ENCODE measurements at places on chromosomes 11 and 22.

- DNase-seq = no peak
Measured at GRCh38 chr22:50218996-50219727, 18.4 kb downstream of the SELENOO start.

DNA sequence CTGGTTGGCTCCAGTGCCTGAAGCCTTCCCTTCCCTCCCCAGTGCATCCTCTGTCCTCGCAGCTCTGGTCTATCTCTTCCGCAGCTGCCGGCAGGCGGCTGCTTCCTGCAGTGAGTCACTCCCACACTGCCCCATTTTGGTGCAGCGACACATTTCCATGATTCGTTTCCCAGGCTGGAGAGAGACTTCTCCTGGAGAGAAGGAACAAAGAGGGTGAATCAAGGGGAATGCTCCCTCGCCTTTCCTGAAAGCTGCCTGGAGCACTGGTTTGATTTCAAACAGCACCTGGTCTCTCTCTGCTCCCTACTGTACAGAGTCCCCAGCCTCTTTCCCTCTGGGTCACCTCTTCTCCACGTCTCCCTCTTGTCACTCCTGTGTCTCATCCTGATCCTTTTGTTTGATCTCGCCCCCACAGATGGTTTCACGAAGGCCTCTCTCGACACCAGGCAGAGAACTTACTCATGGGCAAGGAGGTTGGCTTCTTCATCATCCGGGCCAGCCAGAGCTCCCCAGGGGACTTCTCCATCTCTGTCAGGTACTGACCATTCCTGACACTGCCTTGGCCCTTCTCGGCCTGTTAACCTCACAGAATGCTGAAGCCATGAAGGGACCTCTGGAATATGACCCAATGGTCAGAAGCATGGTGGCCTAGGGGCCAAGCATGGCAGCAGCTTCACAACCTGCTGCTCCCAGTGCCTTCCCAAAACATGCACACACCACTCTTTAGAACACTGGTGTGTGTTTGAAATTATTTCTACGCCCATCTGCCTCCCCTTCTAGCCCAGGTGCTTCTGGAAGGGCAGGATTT lies at the start of gene TMA7B:
Gene TMA7B (plus strand): TSS at position 758 of the 808 bp plus-strand sequence. CDS start 3,978 bp downstream, outside the sequence.
- DNase-seq = no peak

- DNase-seq = no peak
Measured at GRCh38 chr22:28783786-28784671, 11.5 kb downstream of the CCDC117 start.

DNA sequence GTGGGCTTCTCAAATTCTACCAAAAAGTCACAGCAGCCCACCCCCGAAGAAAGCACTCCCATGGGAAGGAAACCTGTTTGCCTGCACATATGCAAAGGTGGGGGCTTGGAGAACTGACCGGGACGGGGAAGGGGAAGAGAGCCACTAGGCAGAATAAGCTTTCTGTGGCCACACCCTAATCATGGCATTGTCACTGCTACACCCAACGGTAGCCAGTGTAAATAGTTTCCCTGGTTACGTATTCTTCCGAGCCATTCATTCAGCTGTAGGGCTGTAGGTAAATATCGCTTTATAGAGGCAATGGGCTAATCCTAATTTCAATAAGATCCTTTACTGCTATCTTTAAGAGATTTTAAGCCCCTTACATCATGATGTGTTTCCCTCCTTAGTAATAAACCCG lies 61.7 kb downstream of the PRDM11 start:
- DNase-seq = no peak

DNA sequence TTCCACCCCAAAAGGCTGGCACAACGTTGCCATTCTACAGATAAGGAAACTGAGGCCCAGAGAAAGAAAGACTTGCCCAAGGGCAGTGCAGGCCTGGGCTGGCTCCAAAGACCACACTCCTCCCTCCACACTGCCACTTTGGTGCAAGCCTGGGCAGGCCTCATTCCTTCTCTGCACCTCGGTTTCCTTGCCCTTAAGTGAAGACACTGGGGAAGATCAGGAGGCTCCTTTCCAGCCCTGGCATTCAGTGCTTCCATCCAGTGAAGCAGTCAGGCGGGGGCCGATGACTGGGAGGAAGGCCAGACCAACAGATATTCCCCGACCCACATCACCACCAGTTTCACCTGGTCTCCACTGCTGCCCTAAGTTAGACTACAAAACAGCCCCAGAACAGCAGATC lies 18.3 kb upstream of the TCF20 start:
- DNase-seq = no peak

DNA sequence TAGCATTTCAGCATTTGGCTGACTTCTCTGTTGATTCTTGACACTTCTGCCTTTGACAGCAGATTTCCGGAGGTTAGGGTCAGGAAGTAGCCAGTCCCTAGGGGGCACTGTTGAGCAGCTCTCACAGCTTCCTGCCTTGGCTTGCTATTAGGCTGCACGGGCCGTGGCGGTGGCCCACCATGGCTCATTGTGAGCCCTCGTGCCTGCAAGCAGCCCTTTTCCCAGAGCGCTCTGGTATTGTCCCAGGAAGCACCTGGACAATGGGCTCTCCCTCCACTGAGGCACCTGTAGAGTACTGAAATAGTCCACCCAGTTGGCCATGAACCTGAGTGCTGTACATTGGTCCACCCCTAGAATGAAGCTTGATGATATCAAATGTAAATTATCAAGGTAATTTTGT lies 100.2 kb upstream of the GAL start:
- peak; percentile 19 for DNase-seq

DNA sequence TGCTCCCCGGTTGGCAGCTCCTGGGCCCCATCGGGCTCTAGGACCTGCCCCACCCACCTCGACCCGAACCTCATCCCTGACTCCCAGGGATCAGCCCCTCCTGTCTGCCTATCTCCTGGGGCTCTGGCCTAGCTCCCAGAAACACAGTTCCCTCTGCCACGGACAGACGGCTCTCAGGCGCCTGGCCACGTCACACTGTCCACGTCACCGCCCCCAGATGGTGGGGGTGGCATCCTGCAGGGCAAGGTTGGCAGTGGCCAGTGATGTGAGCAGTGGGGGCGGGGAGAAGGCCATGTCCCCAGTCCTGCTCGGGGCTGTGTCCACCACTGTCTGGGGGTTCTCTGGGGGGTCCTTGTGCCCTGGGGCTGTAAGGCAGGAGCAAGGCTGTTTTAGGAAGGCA lies 29.2 kb downstream of the SYT7 start:
- no peak for DNase-seq

DNA sequence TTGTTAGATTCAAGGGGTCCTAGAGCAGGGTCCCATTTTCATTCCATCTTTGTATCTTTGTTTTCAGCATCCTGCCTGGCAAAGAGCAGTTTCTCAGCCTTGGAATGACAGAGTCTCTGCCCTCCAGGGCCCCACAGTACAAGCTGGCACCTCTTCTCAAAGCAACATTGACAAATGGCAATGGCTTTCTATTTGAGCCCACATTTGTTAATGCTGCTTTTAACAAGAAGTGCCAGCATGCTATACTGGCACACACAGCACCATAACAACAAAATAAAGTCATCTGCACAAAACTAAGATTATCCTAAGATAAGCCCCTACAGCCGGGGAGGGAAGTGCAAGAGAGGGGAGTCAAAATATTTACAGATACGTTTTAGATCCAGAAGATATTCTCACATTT lies 309.7 kb upstream of the C11orf87 start:
- no peak for DNase-seq

DNA sequence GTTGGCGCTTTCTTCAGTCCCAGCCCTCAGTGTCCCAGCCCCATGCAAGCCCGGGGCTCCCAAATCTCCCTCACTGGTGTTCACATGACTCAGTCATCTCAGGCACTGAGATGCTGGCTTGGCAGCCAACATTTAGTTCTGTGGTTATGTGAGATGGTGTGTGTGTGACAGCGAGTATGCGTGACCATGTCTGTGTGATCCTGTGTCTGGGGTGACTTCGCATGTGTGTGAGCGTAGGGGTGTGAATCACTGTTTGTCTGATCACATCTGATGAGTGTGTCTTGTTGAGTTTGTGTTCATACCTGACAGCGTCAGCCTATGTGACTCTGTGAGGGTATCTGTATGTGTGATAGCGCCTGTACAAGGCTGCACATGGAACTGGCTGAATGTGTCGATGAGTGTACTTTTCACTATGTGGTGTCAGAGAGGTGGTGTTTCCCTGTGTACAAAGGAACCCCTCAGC lies 16.2 kb downstream of the CREB3L1 start:
- no peak for DNase-seq

GRCh38 chr11:19963697-19964387 lies 196.4 kb downstream of the DBX1 start:
- no peak for DNase-seq

- no peak for DNase-seq
Measured at GRCh38 chr11:95443386-95443785, 212.4 kb upstream of the SESN3 start.

GRCh38 chr11:35276396-35277145 lies 137.6 kb downstream of the CD44 start:
- DNase-seq = no peak

GRCh38 chr11:64146036-64146955 lies 19.6 kb downstream of the MACROD1 start:
- peak; percentile 35 for DNase-seq

DNA sequence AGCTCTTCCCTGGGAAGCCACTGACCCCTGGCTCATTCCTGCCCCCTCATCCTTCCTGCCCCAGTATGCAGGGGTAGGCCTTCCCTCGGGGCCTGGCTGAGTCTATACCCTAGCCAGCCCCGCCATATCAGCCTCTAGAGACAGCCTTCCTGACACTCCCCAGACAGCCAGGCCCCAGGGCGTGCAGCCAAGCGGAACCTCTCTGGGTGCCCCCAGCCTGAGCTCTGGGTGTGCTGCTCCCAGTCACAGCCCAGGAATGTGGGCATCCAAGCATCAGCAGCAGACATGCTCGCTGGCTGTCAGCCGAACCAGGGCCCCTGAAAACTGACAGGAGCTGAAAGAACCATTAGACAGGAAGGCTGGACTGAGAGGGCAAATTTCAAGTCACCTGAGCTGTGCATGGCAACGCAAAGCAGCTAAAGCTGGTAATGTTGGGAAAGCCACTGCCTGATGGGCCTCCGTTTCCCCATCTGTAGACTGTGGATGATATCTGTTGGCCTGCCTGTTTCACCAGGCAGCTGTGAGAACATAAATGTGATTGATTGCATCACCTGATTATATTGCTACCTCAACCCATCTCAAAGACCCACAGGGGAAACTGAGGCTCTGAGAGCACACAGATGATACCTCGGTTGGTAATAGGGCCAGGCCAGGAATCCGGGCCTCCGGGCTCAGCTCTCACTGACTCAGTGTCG lies 93.2 kb downstream of the LRRC32 start:
- no peak for DNase-seq

- no peak for DNase-seq
Measured at GRCh38 chr22:19213001-19213400, 34.5 kb upstream of the SLC25A1 start.

DNA sequence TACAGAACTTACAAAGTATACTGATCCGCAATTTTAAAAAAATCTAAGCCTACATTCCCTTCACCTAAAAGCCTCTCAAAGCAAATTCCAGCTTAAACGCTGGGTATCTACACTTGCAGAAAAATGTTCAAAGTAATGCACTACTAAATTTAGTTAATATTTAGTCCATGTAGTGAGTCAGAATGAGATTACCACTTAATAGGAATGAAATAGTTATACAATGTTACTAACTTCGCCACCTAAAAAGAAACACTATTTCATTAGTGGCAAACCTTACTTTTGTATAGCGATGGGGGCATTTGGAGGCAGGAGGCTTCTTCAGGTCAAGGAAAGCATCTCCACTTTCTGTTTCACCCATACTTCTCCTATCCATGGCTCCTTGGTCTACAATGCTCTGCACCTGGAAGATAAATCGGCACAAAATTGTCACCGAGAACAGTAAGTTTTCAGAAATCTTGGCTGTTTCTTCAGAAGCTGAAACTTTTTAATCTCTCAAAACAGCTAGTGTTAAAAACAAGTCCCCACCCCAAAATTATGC lies 1.2 kb downstream of the EIF4ENIF1 start:
- DNase-seq = no peak

DNA sequence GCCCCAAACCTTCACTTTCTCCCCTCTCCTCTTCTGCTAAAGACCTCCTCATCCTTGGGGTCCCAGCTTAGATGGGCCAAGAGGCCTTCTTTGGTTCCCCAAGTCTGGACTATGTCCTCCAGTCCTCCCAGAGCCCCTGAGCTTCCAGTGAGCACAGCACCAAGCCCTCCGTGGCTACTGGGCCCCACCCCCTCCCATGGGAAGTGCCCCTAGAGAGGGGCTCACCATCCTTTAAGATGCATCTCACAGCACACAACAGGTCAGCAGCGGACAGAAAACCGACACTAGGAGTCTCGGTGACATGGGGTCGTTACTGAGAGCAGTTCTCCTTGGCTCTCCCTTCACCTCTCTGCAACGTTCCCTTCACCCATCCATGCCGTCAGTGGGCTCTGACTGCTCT lies 2.7 kb downstream of the LRRC32 start:
- DNase-seq = no peak

DNA sequence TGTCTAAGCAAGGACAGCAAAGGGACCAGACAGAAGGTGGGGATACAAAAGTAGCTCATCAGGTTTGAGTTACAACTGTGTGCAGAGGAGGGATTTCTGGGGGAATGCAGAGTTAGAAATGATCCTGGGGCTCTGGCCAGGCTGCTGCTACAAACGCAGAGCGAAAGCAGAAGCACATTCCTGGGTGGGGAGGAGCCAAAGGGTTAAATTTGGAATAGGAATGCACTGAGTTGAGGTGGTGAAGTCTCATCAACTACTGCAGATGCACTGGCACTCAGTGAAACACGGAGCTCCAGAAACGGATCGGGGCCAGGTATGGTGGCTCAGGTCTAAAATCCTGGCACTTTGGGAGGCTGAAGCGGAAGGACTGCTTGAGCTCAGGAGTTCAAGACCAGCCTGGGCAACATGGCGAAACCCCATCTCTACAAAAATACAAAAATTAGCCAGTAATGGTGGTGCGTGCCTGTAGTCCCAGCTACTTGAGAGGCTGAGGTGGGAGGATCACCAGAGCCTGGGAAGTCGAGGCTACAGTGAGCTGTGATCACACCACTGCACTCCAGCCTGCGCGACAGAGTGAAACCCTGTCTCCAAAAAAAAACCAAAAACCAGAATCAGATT lies 3.2 kb downstream of the CHKA start:
- no peak for DNase-seq

GRCh38 chr11:64624883-64625481 lies 34.0 kb downstream of the SLC22A12 start:
- no peak for DNase-seq

Measured in activated CD8-positive, alpha-beta memory T cell treated with anti-CD3 and anti-CD28 coated beads for 1 hour (primary cell).